ENCODE measurements at places on chromosomes 7 and 10.
A peak's percentile ranks its signal among the peaks of the same experiment; 100 is the strongest.

DNA sequence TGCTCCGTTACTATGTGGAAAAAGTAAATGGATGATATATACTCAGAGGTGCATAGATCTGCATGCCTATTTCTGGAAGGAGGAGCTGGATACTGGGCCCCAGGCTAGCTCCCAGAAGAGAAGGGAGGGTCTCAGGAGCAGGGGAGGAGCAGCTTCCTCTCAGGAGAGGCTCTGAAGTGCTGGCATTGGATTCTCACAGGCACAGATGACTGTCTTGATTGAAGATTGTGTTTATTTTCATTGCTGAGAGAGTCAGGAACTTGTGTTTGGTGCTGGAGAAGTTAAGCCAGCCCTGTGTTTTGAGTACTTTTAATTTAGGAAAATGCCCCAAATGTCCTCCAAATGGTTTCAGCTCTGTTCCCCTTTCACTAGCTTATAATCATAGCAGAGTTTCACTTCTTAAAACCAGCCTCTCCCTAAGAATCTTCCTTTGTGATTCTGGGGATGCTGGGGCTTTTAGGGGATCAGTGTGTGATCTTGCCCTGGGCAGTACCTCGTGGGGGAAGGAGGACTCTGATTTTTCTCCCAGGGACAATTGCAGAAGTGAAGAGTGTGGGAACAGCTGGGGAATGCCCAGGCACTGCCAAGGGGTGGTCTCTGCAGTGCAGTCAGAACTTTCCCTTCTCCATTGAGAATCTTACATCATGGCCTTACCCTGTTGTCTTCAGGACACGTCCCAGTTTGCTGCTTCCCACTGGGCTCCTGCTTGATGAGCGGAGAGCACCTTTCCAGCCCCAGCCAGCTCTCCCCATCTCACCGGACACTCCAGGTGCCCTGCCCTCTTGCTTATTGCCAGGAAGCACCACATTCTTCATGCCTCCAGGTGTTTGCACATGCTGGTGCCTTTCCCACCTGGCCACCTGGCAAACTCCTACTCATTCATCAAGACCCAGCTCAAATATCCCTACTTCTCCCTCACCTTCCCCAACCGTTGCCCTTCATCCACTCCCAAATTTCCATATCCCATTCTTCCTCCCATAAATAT lies 102.8 kb downstream of the ARHGAP22 start:
- DNase-seq: peak; percentile 45

GRCh38 chr10:49393757-49394156 lies 2.1 kb downstream of the DRGX start:
- DNase-seq: no peak

DNA sequence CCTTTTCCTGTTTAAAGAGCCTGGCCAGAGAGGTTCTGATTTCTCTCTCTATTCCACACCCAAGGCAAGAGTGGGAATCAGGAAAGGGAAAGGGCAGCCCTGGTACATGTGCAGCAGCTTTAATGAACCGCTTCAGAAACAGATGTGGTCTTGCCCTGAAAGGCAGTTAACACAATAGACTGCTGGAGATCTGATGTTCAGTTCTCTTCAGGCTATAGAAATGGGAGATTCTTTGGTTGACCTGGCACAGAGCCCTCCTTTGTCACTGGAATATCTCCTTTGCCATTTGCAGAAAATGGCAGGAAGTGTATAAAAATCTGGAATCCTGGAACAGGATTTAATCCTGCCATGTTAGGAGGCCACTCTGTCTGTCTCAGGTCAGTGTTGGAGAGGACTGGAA lies 36.3 kb upstream of the EXOC6 start:
- no peak for DNase-seq

- no peak for DNase-seq
These were observed 20.1 kb downstream of the ASB15 start for GRCh38 chr7:123621707-123622106.

- peak; percentile 53 for DNase-seq
These were observed 55.5 kb downstream of the PIP4K2A start for GRCh38 chr10:22658745-22659410.

Measured in inflammatory macrophage (primary cell).